CD4-positive, alpha-beta memory T cell (primary cell): ENCODE measurements at places on chromosomes 3 and 15. TPM values are rescaled to one million over a fixed set of nuclear protein-coding genes. Genes with fewer than 3 reads are reported as not detected.

C3orf49 gene
- total RNA-seq, result not detected

DNA sequence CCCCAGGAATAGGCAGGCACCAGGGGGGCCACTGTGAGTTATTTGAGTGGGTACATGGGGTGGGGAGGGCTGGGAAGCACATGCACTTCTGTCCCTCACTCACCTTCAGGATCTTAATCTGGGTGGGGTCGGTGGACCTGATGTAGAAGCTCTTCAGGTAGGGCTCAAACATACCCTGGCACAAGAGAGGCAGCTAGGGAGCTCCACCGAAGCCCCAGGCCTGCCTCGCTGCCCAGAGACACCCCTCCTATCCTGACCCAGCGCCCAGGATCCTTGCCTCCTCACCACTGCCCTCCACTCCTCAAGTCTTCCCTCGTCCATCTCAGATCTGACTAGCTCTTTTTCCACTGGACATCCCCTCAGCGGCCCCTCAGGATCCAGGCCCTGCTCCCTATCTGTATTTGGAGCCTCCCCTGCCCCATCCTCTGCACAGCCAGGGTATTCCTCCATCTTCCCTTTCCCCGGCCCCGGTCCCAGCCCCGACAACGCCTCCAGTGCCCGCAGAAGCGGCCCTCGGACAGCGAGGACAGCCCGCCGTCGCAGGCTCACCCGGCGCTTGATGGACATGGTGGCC is 30.0 kb downstream of the AP3B2 start:
- DNase-seq, result no peak

ACAN gene
- total RNA-seq, result not detected

CYP1A1 gene
- total RNA-seq, result 0.26 TPM

SEMA3B gene
- 0.87 TPM for total RNA-seq

ENTPD3 gene
- not detected for total RNA-seq

KNG1 gene
- total RNA-seq, result not detected

DNA sequence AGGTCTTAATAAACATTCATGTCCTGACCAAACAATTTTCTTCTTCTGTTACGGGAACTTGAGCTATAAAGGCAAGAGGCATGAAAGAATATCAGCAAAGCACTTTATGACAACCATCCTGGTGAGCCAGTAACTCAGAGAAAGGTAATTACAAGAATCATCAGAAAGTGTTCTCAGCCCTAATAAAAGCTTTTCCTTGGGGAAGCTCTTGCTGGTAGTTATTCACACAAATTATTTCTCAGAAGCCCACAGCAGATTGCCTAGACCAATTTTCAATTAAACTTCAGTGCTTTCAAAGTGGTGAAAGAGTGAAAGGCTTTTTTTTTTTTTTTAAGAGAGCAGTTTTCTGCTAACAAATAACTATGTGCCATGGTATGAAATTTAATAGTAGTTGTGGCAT is 60.9 kb upstream of the PEX5L start:
- no peak for DNase-seq

STARD5 gene
- 8.0 TPM for total RNA-seq
